ENCODE measurements at places on chromosomes 1 and 21.

- peak; percentile 80 for DNase-seq
Measured at GRCh38 chr1:205273551-205273982, 45.8 kb downstream of the TMCC2 start.

DNA sequence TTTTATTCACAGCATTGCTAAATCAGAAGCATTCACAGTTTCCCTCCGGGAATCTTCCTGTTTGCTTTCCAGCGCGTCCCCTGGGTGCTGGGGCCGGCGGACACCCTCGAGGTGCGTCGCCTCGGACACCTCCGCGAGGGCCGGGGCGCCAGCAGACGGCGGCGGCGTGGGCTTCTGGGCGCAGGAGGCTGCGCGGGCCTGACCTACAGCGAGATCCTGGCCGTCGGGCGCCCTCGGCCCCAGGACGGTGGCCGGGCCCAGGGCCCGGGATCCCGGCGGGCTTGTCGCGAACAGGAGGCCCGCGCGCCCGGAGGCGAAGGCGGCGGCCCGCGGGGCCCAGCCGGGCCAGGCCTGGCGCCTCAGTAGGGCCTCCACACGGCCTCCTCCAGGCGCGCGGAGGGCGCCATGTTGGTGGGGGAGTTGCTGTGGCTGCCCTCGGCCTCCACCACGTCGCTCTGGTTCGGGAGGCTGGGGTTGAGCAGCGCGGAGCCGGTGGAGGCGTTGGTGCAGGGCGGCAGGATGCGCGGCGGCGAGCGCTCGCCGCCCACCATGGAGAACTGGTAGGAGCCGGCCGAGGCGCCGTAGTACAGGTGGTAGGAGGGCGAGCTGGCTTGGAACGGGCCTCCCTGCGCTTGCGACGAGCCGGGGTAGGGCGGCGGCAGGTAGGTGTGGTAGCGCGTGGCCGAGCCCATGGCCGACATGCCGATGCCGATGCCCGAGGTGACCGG is 123.1 kb downstream of the CLIC6 start:
- no peak for DNase-seq

DNA sequence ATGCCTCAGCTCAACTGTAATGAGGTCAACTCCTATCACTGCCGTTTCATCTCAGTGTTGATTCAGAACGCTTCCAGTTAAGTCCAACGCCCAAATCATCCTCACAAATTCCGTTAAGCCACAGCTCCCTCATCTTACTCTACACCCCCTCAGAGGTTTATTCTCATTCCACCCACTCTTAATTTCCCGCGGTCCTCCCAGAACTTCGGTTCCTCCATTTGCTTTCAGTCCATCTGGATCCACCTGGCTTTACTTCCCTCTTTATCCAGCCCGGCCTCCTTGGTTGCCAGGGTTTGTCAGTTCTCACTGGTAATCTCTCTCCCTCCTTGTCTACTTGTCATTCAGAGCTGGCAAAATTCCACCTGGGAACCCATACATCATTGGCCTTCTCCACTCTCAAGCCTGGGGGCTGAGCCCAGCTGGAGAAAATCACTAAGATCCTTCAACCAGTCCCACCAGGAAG is 51.3 kb upstream of the RUNX1 start:
- no peak for DNase-seq

DNA sequence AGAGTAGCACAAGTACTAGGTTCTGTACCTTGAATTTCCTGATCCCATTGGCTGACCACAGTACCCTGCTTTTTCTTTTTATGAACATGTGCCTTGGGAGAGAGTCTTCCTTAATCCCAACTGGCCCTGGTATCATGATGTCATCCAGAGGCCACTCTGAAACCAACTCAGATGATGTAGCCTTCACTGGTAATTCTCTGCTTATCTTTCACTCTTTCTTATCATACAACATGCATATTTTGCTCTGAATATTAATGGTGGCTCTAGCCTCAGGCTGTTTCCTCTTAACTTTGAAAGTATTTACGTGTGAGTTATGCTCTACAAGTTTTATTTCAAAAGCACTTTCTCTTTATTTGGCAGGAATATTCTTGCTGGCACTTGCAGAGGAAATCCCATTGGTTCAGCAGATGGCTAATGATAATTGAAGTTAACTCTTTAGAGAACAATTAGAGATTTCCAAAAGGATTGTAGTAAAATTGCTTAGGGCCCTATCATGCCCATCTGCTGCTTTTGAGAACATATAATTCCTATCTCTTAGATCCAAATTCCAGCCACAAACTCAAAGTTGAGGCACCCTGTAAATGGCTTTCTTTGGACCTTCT is 86.1 kb downstream of the PTGER3 start:
- no peak for DNase-seq

GRCh38 chr1:39659538-39659937 is 12.4 kb downstream of the NT5C1A start:
- no peak for DNase-seq

DNA sequence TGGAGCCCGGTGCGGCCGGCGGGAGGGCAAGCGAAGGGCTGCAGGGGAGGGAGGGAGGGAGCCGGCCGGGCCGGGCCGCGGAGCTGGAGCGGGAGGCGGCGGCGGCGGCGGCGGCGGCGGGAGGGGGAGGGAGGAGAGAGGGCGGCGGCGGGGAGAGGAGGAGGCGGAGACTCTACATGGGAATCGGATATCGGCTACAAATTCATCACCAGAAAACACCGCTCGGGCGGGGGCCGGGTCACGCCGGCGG is at the start of gene AKT3:
TSS of gene AKT3 (minus strand) at position 42 of the 250 bp plus-strand sequence. CDS start 7,073 bp downstream, outside the sequence.
- peak; percentile 59 for DNase-seq

DNA sequence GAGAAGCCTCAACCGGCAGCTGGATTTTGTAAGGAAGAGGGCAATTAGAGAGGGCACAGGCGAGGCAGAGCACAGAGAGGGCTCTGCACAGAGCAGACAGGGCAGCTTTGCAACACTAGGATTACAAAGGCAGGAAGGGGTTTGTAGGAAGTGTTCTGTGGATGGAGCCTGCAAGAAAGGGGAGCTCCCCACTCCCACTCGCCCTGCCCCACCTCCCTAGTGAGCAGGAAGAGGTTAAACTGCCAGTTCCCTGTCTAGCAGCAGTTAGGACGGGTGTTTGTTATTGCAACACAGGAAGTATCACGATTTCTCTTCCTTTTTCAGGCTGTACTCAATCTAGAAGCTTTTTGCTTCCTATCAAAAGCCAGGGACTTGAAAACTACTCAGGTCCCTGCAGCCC is 63.3 kb upstream of the LRRC8D start:
- no peak for DNase-seq

GRCh38 chr1:61102041-61102440 is 19.7 kb downstream of the NFIA start:
- DNase-seq, result no peak

GRCh38 chr21:37341254-37341960 is 25.2 kb upstream of the DYRK1A start:
- DNase-seq, result no peak

DNA sequence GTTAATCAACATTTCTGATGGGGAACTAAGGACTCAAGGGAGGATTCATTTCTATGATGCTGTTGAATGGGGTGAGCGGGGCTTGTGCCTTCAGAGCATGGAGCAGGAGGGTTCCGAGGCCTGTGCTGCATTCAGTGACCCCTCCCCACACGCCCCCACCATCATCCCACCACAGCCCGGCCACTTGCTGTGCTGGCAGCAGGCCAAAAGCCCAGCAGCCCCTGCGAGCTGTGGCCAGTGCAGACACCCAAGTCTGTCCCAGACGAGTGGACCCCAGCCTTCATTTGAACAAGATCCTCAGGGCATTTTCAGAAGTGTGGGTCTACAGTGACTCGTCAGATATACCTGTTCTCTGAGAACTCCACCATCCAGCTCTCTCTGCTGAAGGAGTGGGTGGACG is 242.0 kb downstream of the GRIK3 start:
- DNase-seq, result no peak

- DNase-seq, result no peak
Measured at GRCh38 chr1:102732927-102733326, 375.4 kb downstream of the COL11A1 start.

- DNase-seq, result no peak
Measured at GRCh38 chr1:39632323-39632681, 7.1 kb downstream of the HEYL start.

DNA sequence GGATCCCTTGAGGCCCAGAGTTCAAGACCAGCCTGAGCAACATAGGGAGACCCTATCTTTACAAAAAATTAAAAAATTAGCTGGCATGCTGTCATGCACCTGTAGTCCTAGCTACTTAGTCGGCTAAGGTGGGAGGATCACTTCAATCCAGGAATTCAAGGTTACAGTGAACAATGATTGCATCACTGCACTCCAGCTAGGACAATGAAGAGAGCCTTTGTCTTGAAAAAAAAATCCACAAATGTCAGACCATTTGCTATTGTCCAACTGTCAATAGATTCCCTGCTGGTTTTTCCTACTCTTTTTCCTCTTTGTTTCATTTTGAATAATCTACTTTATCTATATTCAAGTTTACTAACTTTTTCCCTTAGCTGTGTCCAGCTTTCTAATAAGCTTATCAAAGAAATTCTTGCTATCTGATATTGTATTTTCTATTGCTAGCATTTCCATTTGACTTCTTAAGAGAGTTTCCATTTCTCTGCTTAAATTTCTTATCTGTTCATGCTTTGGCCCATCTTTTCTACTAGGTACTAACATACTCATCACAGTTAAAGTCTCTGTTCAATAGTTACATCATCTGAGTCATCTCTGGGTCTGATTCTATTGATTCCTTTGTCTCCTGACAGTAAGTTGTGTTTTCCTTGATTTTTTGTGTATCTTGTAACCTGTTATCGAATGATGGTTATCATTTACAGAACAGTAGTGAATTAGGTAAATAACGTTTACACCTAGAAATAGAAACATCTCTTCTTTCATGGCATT is 14.8 kb downstream of the MT1HL1 start:
- DNase-seq, result no peak

GRCh38 chr1:186375929-186376319 is 286 bp downstream of the ODR4 start:
- DNase-seq, result no peak

DNA sequence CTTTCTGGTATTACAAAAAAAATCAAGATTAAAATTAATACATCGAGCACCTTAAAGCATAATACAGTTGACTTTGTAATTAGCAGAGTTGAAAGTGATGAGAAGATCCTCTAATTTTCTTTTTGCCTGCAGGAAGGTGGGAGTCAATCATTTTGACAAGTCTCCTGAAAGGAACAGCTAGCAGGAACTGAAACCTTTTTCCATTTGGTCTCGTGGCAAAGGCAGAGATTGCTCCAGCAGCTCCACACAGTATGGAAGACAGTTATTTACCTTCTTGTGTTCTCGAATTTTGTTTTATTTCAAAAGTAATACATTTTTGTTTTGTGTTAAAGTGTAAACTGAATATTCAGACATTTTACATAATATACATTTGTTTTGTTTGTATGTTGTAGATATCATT is 7.7 kb downstream of the S100PBP start:
- DNase-seq, result no peak

GRCh38 chr21:35587841-35588380 is 472.4 kb downstream of the SETD4 start:
- no peak for DNase-seq

GRCh38 chr1:224852901-224853568 is 76.4 kb upstream of the DNAH14 start:
- DNase-seq, result no peak

DNA sequence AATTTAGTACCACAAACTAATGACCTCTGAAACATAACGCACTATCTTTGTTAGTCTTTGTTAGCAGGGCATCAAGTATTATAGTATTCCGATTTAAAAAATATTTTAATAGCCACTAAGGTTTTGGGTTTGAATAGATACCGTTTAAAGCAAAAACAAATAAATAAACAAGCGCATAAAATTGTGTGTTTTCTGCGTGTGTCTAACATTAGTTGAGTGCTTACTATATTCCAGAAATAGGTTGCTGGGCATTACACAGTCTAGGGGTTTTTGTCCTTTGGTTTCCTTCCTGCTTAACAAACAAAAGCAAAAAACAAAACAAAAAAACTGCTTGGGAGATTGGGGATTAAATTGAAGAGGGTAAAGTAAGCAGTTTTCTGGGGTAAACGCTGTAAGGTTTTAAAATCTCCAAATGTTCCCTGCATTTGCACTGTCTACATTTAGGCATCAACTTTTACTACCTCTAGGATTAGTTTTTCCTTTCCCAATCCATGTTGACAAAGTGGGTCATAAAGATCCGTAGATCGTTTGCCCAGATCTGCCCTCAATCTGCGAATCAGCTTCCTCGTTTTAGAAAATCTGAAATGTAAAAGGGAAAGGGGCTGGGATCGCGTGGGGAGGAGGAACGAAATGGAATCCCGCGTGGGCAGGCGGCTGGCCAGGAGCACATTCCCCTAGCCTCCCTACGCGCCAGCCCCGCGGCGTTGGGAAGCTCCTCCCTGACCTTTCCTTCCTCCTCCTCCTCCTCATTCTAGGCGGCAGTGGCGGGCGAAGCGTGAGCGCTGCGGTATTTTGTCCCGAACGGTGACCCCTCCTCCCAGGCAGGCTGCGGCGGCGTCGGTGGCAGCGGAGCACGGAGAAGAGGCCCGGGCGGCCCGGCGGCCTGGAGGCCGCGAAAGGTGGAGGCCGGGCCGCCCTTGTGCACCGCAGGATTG is at the start of gene KCTD3:
TSS of gene KCTD3 (plus strand) at position 749 of the 935 bp plus-strand sequence. CDS start 382 bp downstream, outside the sequence.
- no peak for DNase-seq

GRCh38 chr1:83619170-83619896 is 379.6 kb downstream of the TTLL7 start:
- DNase-seq, result no peak

DNA sequence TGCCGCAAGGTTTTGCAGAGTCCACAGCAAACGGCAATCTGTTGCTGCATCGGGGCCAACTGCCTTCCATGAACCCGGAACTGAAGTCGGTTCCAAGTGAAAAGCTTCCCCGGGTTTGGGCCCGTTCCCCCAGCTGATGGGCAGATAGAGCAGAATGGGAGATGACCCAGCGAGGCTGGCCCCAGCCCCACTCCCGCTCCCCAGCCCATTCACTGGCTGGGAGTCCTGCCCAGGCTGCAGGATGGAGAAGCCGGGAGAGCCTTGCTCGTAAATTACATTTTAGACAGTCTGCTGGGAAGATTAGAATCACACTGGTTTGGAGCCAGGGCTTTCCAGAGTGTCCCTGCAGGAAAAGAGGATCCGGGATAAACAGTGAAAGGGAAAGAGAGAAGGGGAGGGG is 31.6 kb upstream of the PAX7 start:
- DNase-seq, result no peak

GRCh38 chr1:247638781-247639180 is 33.4 kb downstream of the OR2G3 start:
- DNase-seq, result no peak

- no peak for DNase-seq
Measured at GRCh38 chr1:244022311-244022710, 28.8 kb upstream of the ZBTB18 start.

Data from stimulated activated CD8-positive, alpha-beta memory T cell treated with anti-CD3 and anti-CD28 coated beads, Interleukin-15, amount 100 ng/mL, for 1 hour (primary cell).